ENCODE measurements at places on chromosomes 4 and X.

DNA sequence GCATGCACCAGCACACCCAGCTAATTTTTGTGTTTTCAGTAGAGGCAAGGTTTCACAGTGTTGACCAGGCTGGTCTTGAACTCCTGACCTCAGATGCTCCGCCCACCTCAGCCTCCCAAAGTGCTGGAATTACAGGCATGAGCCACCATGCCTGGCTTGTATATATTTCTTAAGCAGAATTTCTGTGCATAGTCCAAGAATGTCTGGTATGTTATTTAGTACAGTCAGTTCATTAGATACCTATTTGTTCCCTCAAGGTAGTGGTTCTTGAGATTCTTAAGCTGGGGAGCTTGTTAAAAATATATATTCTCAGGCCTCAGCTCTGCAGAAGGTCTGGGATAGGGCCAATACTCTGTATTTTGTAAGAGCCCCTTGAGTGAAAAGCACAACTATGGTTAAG is 4.6 kb upstream of the SERTM2 start:
- no peak for DNase-seq

GRCh38 chr4:56863441-56864139 is 42.1 kb upstream of the SPINK2 start:
- no peak for DNase-seq

- DNase-seq = no peak
These were observed 10.5 kb upstream of the RTL5 start for GRCh38 chrX:72142094-72142793.

DNA sequence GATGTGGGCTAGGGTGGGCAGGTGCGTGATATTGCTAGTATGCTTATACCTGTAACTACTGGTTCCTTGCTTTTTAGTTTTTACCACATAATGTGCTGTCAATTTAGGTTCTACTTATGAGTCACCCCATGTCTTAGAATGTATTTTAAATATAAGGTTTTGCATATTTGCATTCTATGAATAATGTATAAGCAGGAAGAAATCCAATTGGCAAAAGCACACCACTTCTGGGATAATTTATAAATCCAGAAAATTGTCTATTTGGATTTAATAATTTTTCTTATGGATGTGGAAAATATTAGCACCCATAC is 421.6 kb downstream of the PCDH7 start:
- no peak for DNase-seq

- no peak for DNase-seq
These were observed 14.7 kb downstream of the SORCS2 start for GRCh38 chr4:7206911-7207567.

- no peak for DNase-seq
These were observed 1668.1 kb upstream of the AGA start for GRCh38 chr4:179110356-179110755.

- DNase-seq = no peak
These were observed 85.9 kb upstream of the UGT8 start for GRCh38 chr4:114512595-114513295.

DNA sequence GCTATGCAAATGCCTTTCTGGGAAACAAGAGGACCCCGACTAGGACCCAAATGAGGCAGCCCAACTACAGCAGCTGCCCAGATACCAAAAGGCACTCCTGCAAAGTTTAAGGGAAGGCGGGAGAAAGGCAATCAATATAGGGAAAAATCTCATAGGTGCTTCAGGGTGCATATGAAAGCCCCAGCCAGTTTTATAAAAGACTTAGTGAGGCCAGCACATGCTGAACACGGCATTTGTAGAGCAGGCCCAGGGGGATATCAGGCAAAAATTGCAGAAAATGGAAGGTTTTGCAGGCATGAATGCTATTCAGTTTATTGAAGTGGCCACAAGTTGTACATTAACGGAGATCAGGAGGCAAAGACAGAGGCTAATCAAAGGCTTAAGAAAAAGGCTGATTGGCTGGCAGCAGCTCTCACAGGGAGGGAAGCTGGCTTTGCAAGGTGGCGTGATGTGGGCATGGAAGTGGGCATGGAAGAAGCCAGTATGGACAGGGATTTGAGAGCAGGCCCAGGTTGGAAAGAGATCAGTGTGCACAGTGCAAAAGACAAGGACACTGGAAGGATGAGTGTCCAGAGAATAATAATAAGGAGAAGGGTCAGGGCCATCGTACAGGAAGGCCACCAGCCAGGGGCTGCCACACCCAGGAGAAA is 37.7 kb upstream of the UGT2B7 start:
- no peak for DNase-seq

- no peak for DNase-seq
These were observed 1676.8 kb upstream of the PCDH7 start for GRCh38 chr4:29043411-29043810.

DNA sequence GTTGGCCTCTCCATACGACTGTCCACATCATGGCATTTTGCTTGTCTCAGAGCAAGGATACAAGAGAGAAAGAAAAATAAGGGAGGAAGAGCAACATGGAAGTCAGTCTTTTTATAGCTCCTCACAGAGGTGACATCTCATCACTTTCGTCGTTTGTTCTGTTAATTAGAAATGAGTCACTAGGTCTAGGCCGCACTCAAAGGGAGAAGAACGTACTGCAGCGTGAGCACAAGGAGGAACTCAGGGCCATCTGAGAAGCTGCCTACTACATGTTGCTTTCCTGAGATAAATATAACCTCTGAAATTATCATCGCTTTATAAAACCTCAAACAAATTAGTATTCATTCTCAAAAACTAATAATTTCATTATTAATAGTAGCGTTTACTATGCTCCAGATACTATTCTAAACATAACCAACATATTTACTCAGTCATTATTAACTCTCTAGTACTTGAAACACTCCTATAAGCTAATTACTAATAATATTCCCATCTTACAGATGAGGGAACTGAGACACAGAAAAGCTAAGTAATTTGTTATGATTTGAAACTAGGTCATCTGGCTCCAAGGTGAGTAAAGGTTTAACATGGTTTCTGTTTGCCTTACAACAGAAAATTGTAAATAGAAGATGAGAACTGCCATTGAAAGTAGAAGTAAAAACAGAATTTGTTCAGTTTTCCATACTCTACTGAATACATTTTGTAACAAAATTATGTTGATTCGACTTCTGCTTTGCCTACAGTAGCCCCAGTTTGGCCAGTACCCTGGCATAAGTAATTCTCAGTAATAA is 213.2 kb upstream of the UGT8 start:
- no peak for DNase-seq

- DNase-seq = peak; percentile 47
These were observed 96.7 kb downstream of the ITM2A start for GRCh38 chrX:79270401-79270800.

- no peak for DNase-seq
These were observed 63.2 kb downstream of the ATXN3L start for GRCh38 chrX:13256603-13257002.

- no peak for DNase-seq
These were observed at the start of gene GRIA3 for GRCh38 chrX:123184219-123184865. Gene GRIA3, plus strand, starts transcription at chrX:123184278. Its CDS starts 258 bp downstream, at chrX:123184536.

- DNase-seq = no peak
These were observed 455.0 kb downstream of the ZIC3 start for GRCh38 chrX:138020941-138021340.

- no peak for DNase-seq
These were observed 1884.7 kb upstream of the PCDH7 start for GRCh38 chr4:28835501-28835900.

- no peak for DNase-seq
These were observed 14.3 kb downstream of the FAM9C start for GRCh38 chrX:13029887-13030771.

- DNase-seq = no peak
These were observed 2.3 kb upstream of the MID1IP1 start for GRCh38 chrX:38798956-38799355.

GRCh38 chr4:111630705-111631104 is 514.5 kb upstream of the FAM241A start:
- no peak for DNase-seq

DNA sequence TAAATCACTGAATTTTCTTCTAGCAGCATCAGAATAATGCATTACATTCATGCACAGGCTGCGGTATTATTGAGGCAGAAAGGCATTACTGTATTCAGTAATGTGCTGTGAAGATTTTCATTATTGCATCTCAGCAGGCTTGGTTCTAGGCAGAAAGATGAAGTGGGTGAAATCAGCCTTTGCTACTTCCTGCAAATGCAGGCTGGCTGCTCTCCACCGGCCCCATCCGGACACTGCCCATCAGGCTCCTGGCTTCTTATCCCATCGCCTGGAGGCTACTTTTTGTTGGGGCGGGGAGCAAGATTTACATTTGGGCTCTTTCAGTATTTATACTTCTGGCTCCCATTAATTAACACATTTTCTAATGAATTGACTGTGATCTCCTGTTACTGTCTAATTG is 117.8 kb downstream of the FRAS1 start:
- DNase-seq = no peak

DNA sequence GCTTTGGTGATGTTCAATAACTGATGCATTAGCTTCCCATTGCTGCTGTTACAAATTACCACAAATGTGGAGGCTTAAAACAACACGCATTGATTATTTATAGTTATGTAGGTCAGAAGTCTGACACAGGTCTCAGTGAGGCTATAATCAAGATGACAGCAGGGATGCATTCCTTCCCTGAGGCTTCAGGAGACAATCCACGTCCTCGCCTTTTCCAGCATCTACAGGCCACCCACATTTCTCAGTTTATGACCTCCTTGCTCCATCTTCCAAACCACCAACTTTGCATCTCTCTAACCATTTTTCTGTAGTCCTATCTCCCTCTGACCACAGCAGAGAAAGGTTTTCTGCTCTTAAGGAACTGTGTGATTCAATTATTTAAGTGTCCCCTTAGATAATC is 92.5 kb downstream of the GASK1B start:
- no peak for DNase-seq

DNA sequence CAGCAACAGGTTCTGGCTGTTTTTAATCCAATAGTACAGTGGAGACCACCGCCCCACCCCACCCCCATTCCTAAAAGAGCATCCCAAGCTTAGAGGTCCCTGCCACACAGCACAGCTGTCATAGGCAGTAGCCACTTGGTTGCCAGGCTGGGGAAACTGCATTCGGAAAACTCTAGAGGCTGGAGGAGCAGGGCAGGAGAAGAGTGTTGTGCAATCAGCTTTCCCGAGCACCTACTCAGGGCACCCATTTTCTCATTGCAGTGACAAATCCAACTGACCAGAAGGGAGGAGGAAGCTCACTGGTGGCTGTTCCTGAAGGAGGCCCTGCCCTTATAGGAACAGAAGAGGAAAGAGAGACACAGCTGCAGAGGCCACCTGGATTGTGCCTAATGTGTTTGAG is 1.1 kb downstream of the CXCL1 start:
- no peak for DNase-seq

DNA sequence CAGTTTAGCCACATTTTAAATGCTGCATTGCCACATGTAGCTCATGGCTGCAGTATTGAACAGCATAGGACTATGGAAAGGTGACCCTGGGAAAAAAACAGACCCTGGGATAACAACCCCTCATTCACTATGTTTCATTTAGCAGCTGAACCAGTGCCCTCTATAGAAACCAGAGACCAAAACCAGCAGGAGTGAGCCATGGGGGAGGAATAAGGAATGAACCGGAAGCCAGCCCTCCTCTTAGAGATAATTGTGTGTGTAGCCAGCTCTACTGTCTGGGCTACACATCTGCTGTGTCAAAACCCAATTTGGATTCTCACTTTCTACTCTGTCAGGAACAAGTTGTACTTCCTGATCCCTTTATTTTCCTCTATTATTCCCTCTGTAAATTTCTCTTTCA is 158.5 kb upstream of the S100G start:
- no peak for DNase-seq

DNA sequence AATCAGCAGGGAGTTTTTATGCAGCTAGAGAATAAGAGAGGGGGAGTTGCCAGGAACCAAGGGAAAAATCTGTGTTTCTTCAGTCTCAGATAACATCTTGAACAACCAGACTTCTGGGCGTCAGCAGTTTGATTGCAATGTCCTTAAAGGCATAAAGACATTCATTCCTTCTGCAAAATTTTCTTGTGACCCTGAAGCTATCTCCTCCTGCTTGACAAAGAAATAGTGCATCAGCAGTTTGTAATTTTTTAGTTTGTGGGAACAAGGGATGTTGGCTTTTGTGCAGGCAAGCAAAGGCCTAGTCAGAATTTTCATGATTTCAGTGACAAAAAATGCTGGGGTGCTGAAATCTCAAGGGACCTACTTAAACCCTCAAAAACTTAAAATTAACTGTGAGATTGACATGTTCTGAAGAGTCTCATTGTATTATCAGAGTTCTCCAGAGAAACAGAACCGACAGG is 125.8 kb upstream of the UNC5C start:
- DNase-seq = no peak

DNA sequence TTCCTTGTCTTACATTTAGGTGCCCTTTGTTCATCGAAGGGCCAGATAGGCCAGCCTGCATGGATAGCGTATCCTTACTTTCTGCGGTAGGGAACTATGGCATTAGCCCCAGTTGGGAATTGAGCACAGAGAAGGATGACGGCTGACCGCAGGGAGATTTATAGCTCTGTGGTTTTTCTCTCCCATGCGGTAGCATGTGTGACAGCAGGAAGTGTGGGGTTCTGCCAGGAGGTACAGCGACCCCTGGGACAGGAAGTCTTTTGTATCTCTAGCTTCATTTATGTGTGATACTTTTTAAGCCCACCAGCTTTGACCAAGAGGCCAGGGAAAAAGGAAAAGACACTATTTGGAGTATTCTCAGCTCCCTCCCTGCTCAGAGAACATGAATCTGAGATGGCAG is 33.1 kb downstream of the GAB3 start:
- DNase-seq = no peak

DNA sequence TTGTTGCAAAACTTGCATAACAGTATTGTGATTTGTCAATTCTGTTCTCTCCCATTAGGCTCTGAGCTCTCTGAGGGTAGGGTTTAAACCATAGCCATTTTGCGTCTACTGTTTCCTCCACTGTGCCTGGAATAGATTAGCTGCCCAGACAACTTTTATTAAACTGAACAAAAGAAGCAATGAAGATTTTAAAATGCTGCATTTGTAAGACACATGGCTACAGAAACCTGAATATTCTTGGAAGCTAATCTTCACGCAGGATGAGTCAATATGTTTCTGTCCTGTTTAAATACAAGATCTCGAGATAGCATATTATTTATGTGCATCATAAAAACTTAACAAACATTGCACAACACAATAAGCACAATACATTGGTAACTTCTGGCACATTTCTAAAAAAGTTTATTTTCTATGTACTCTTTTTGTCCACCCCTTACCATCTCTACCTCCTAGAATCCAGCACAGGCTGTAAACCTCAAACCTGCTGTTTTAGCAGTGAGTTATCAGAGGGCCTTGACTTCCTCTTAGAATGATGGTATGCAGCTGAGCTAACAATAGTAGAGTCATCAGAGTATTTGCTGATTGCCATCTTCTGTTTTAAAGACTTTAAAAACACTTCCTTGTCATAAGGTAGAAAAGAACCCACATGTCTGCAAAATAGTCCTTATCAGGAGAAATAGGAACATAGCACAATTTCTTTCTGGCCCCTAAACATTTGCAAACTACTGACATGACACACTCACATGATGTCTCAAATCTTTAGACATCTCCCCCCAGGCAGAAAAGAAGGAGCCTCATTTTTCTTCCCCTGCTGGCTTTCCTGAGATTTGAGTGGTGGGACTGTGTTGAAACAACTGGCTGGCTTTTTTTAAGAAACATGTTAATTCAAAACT is 10.6 kb upstream of the CCNG2 start:
- no peak for DNase-seq

All from activated T-helper 1 cell treated with Interleukin-2 at 50 U/mL for 16 hours (primary cell).